Stimulated activated CD4-positive, alpha-beta T cell treated with anti-CD3 and anti-CD28 coated beads, Interleukin-2, amount 100 ng/mL, for 24 hours (primary cell): ENCODE measurements at places on chromosomes 7 and 10.

- DNase-seq: peak; percentile 20
Observed at GRCh38 chr7:30348083-30348560, 63.7 kb downstream of the ZNRF2 start.

- no peak for DNase-seq
Observed at GRCh38 chr10:113977174-113977573, 66.5 kb upstream of the ADRB1 start.

- no peak for DNase-seq
Observed at GRCh38 chr7:155896531-155897263, 84.4 kb upstream of the SHH start.

DNA sequence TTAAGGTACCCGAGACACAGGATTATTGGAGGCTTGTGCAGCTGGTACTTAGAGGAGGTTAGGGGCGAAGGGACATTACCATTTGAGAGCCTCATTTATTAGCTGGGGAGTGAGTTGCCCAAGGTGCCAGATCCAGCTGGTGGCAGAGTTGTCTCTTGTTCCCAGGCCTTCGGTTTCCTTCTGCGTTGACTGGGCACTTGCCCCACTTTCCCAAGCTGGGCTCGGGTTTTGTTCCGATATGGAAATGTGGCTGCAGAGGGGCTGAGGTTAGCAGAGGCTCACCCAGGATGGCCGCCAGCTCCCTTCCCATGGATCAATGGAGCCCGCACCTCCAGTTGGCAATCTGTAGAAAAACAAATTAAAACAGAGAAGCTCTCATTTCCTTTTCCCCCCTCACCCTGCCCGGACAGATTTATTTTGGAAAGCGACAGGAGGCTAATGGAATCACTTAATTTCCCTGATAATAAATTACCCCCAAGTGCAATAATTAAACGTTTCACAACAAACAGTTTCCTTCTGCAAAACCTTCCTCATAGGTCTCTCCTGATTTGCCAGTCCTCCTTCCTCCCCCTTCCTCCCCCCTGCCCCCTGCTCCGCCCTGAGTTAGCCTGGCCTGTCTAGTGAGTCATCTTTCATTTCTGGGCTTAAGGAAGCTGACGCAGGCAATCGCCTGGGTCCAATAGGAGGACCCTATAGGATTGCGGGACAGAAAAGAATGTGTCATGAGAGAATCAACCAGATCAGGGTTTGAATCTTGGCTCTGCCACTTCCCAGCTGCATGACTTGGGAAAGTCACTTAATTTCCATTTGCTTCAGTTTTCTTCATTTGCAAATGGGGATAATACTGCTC, 51.7 kb downstream of the ADRA2A start:
- no peak for DNase-seq

DNA sequence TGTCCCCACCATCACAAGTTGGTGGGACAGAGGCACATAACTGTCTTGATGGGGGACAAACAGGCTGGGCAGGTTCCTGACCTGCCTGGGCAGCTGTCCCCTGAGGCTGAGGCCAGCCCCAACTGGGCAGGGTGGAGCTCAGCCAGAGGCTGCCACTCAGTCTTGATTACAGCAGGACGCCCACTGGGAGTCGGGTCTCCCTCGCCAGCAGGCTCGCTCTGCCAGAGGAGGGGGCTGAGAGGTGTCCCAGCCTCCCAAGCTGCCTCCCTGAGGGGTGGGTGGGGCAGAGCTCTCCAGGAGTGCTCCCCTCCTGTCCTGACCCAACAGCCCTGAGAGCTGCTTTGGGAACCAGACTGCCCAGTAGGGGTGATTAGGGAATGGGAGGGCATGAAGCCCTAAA, 1.8 kb upstream of the CAMK2G start:
- DNase-seq: no peak

- no peak for DNase-seq
Observed at GRCh38 chr7:39686261-39686924, 63.0 kb downstream of the RALA start.

DNA sequence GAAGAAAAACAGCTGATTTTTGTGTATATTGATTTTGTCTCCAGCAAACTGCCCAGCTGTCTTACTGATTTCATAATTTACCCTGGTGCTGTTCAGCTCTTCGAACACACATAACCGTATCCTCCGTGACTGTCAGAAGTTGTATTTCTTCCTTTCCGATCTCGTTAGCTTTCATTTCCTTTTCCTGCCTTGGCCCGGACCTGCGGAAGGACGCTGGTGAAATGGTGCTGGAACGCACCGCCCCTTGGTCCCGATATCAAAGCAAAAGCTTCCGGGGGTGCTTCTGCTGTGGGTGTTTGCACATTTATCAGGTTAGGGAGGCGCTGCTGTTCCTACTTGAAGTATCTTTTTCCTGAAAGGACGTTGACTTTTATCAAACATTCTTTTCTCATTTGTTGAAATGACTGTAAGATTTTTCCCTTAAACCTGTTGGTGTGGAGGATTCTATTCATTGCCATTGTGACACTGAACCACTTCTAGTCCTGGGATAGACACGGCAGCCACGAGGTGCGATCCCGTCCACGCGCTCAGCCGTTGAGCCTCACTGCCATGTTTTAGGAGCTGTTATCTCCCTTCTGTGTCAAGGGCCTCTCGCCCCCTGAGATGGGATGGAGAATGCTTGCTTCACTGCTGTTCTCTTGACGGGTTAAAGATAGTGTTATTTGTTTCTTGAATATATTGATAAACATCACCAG, 72.6 kb downstream of the FOXL3 start:
- DNase-seq: peak; percentile 61

- DNase-seq: peak; percentile 63
Observed at GRCh38 chr7:103065667-103066066, 8.9 kb downstream of the FBXL13 start.

DNA sequence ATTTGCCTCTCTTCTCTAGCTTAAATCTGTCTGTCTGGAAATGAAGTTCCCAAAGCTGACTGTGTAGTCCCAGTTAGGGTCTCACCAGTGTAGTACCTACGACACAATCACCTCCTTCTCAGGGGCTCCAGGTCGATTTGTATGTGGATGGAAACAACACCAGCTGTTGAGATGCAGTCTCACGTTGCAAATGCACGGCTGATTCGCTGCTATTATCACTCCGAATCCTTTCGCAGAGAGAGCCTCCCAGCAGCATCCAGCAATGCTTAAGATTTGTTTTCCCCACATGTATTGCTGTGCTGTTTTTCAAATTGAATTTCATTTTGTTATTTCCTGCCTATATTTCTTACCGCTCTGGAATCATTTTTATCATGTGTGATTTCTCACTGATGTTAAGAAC, 16.3 kb downstream of the VSTM4 start:
- no peak for DNase-seq
